ENCODE measurements at places on chromosomes 3 and 15.

GRCh38 chr15:89003865-89004725 is 84.2 kb upstream of the ABHD2 start:
- peak; percentile 89 for DNase-seq

GRCh38 chr3:95356764-95357501 is 1294.1 kb downstream of the NSUN3 start:
- DNase-seq, result no peak

DNA sequence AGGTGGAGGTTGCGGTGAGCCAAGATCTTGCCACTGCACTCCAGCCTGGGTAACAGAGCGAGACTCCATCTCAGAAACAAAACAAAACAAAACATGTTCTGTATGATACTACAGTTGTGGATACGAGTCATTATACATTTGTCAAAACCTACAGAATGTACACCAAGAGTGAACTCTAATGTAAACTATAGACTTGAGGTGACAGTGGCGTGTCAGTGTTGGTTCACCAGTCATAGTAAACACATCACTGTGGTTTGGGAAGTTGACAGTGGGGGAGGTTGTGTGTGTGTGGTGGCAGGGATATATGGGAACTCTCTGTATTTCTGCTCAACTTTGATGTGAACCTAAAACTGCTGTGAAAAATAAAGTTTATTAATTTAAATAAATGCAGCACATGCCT is 33.0 kb upstream of the GNB5 start:
- DNase-seq, result no peak

GRCh38 chr3:52983828-52984227 is 62.0 kb downstream of the SFMBT1 start:
- no peak for DNase-seq

GRCh38 chr3:58874795-58875194 is 175.0 kb downstream of the CFAP20DC start:
- no peak for DNase-seq

GRCh38 chr3:195154793-195155535 is 116.0 kb downstream of the XXYLT1 start:
- DNase-seq, result peak; percentile 44

DNA sequence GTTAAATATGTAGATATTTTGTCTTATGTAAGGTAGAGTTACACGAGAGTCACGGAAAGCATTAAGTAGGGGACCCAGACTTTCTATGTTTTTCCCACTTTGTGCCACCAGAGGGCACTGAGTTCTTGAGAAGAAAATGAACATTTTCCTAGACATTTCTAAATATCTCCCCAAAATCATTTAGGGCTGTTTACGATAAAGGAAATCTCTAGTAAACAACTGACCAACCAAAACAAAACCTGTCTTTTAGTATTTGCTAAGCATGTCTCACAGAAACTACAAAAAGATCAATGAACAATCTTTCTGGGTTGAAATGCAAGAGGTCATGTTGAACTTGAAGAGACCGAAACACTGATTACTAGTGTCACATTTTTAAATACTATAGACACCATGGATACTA is 16.1 kb downstream of the POU1F1 start:
- peak; percentile 87 for DNase-seq

GRCh38 chr15:48718646-48719045 is 73.1 kb upstream of the FBN1 start:
- no peak for DNase-seq

GRCh38 chr15:56619887-56620286 is 113.4 kb downstream of the ZNF280D start:
- DNase-seq, result no peak

- no peak for DNase-seq
Observed at GRCh38 chr3:194869482-194870169, 183.9 kb downstream of the FAM43A start.

- DNase-seq, result no peak
Observed at GRCh38 chr15:66735909-66736305, 33.9 kb downstream of the SMAD6 start.

- DNase-seq, result no peak
Observed at GRCh38 chr3:134018850-134019249, 10.9 kb downstream of the SLCO2A1 start.

DNA sequence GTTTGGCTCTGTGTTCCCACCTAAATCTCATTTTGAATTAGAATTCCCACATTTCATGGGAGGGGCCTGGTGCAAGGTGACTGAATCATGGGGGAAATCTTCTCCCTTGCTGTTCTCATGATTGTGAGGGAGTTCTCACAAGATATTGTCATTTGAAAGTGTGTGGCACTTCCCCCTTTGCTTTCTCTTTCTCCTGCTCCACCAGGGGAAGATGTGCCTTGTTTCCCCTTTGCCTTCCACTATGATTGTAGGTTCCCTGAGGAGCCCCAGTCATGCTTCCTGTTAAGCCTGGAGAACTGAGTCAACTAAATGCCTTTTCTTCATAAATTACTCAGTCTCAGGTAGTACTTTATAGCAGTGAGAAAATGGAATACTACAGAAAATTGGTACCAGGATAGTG is 157.2 kb upstream of the TPRG1 start:
- no peak for DNase-seq

- no peak for DNase-seq
Observed at GRCh38 chr3:133152056-133152455, 113.9 kb downstream of the TMEM108 start.

GRCh38 chr15:24954783-24955530 is at the start of the genes SNRPN and SNURF:
Gene SNRPN (plus strand): TSS chr15:24954987. CDS start chr15:24974454, 19,467 bp downstream.
Gene SNURF (plus strand): TSS chr15:24954987. CDS start chr15:24955049, 62 bp downstream.
- DNase-seq, result peak; percentile 76

GRCh38 chr3:13372656-13373055 is 47.5 kb downstream of the NUP210 start:
- DNase-seq, result no peak

DNA sequence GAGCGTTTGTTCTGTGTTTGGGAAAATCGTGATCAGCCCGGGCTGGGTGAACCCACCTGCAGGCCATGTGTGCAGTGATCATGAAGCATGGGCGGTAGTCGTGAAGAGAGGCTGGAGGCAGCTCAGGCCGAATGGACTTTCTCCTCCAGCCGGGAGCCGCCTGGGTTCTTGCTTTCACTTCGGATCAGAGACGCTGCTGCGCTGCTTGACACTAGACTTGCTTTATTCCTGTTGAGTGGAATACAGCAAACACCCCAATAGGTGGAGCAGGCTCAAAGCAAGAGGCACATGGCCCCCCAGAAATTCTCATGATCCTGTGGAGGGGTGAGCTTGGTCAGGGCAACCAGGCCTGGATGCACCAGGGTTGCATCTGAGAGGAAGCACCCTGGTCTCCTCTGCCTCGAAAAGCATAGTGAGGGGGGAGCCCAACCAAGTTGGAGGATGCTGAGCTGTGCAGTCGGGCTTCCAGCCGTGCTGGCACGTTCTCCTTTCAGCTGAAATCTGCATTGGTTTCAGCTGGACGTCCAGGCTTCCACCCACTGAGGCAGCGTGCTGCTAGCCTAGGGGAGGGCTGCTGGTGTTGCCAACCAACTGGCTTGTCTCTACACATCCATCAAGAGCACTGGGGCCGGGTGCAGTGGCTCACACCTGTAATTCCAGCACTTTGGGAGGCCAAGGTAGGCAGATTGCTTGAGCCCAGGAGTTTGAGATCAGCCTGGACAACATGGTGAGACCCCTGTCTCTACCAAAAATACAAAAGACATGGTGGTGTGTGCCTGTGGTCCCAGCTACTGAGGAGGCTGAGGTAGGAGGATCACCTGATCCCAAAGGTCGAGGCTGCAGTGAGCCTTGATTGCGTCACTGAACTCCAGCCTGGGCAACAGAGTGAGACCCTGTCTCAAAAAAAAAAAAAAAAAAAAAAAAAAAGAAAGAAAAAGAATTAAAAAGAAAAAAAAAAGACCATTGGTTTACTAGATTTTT is 2.8 kb upstream of the NRROS start:
- no peak for DNase-seq

DNA sequence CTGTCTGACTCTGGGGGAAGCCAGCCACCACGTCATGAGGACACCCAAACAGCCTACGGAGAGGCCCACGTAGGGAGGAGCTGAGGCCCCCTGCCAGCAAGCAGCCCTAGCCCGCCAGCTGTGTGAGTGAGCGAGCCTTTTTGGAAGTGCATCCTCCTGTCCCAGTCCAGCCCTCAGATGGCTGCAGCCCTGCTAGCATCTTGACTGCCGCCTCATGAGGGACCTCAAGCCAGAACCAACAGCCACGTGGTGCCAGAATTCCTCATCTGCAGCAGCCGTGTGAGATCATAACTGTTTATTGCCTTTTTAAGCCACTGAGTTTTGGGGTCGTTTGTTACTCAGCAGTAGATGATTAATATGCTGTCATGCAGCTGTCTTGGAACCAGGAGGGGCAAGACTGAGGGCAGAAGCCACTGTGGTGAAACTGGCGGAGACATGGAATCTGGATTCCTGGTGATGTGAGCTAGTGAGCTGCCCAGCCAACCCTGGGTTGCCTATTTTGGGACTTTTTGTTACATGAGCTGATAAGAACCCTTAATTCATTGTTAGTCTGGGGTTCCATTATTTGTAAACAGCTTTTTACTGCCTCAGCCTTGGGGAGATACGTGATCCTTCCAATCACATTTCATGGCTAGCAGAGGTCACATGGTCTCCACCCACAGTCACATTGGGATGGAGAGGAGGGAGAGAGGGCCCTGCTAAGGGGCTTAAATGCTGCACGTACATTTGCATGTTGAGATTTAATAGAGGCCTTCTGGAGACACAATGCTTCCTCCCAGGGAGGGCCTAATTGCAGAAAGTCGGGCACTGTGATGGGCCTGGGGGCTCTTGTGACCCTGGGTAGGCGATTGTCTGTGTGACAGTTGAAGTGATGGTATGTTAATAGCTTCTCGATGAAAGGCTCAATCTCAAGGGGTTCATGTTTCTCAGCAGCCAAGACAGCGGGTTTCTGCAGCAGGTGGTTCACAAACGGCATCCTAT is 73.8 kb downstream of the RPLP1 start:
- DNase-seq, result no peak

DNA sequence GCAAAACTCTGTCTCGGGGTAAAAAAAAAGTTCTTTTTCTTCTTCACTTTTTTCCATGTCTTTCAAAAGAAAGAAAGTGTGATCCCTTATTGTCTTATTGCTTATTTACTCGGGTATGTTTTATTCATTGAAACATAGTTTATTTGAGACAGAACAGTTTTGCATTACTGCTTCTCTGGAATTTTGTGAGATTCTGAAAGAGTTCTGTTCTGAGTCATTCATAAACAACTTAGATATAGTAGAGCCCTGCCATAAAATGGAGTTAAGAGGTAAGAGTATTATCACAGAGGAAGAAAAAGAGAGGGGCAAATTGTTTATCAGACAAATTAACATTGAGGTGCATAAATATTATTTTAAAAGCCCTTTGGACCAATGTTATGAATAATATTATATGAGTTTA is 522.2 kb downstream of the ROBO2 start:
- DNase-seq, result no peak

- DNase-seq, result no peak
Observed at GRCh38 chr3:87541723-87542122, 265.3 kb upstream of the POU1F1 start.

- DNase-seq, result peak; percentile 52
Observed at GRCh38 chr3:414063-414462, 217.5 kb downstream of the CHL1 start.

- DNase-seq, result no peak
Observed at GRCh38 chr3:51276046-51276445, 109.0 kb upstream of the MANF start.

- no peak for DNase-seq
Observed at GRCh38 chr3:32261545-32261944, 23.1 kb downstream of the CMTM8 start.

DNA sequence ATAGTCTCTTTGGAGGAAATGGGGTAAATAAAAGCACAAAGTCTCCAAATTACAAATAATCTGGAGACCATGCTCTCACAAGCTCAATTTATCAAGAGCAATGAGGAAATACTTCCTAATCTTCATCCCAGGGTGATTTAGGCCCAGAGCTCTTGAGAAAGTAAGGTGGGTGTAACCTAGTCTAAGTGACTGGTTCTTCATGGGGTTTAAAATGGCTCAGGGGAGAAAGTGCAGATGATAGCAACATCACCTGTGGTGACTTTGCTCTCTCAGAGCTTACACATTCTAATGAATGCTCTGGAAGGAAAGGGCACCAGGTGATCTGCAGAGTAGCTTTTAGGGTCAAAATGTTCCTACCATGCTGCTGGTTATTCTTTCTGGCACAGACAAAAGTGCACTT is 118.4 kb upstream of the TP63 start:
- no peak for DNase-seq

- peak; percentile 59 for DNase-seq
Observed at GRCh38 chr3:158095111-158095813, 11.0 kb downstream of the SHOX2 start.

DNA sequence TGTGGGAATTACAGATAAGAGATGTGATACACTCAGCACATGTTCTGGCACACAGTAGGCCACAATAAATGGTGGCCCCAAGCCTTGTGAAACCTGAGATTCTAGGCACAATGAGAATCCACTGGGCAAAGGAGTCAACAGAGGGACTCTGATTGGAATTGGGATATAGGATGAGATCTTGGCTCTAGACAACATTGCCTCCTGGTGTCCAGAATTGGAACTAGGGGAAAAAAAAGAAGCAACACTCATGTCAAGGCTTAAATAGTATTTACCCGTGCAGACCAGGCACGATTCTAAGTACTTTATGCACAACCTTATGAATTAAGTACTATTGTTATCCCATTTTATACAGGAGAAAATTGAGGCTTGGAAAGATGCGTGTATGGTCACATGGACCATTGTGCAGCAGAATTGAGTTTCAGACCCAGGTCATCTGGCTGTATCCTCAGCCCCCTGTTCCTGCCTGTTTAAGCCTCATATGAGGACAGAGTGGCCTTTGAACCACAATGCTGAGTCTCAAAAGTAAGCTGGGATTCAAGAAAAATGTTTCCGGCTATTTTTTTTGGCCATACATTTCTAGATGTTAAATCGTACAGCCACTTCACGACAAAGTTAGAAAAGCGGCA is 124.8 kb downstream of the SV2B start:
- peak; percentile 83 for DNase-seq

DNA sequence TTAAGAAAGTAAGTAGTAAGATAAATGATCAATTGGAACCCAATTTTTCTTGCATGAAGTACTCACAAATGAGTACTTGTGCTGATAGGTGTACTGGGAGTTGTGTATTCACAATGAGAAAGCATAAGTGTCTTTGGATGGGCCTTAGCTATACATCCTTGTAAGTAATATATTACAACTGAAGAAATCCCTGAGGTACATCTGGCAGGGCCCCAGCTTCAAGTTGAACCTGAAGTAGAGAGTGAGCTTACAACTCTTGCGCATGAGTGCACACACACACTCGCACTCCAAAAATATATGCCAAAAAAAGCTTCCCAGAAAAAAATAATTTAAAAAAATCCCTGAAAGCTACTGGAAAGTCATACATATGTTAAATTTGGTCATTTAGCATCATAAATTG is 222.5 kb downstream of the ROBO2 start:
- no peak for DNase-seq

- no peak for DNase-seq
Observed at GRCh38 chr3:48219543-48219942, 3.8 kb upstream of the CAMP start.

DNA sequence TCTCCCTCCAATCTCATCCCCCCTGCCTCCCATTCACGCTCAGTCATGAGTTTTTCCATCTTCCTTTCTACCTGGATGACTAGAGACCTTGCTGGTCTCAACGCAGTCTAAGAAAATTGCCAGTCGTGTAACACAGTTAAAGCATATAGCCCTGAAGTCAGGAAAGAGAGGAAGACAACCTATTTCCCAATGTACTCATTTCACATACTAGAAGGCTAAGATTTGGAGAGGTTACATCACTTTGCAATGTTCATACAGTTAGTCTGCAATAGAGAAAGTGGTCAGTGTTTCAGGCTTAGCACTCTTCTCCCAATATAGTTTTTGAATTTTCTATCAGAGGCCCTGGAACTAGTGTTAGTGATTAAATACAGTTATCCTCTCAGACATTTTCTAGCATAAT is 278.6 kb downstream of the EDEM1 start:
- no peak for DNase-seq

- DNase-seq, result no peak
Observed at GRCh38 chr3:36305929-36306520, 74.3 kb upstream of the STAC start.
